ENCODE measurements at places on chromosomes 6 and 20.

GRCh38 chr6:97052152-97052787 is 127.7 kb downstream of the KLHL32 start:
- DNase-seq: no peak

- no peak for DNase-seq
Observed at GRCh38 chr20:36421641-36422040, 115.5 kb downstream of the DLGAP4 start.

DNA sequence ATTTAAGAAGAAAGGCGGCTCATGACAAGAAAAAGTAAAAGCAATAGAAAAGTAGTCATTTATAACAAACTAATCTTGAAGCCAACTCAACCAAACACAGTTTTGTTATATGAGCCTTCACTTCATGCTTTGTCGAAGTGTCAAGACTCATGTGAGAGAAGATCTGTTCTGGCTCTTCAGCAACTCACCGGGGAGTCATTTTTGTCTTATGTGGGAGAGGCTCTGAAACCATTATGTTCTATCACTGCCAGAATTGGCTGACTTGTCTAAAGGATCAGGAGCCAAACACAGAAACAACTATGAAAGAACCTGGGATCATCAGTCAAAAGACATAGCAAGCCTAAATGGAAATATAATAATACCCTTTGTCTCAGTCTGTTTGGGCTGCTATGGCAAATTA is 105.2 kb downstream of the CDK19 start:
- no peak for DNase-seq

GRCh38 chr6:25402125-25402524 is 123.0 kb downstream of the CARMIL1 start:
- DNase-seq: no peak

GRCh38 chr6:107532706-107533105 is 42.8 kb downstream of the SOBP start:
- DNase-seq: no peak

DNA sequence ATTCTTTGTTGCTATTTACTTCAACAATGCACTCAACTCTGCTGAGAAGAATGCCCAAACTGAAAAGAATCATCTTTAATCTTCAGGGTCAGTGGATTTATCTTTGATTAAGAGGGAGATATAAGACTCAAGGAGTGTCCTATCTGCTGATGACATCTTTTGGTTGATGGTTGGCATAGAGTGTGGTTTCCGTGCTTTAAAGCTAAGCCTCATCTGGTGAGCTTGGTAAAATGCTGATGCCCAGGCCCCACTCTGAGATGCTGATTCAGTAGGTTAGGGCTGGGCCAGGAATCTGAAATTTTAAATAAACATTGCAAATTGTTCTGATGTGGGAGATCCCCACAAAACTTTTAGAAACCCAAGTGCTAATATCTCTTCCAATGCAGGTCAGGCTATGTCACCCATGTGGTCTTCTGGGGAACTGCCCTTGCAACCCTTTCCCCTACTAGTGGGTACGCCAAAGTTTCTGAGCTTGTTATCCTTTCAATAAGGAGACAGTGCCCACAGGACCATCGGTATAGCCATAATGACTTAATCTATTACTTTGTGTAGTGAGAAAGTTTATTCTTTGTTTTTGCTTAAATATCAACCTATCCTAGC is 68.5 kb upstream of the ARMH2 start:
- DNase-seq: no peak

DNA sequence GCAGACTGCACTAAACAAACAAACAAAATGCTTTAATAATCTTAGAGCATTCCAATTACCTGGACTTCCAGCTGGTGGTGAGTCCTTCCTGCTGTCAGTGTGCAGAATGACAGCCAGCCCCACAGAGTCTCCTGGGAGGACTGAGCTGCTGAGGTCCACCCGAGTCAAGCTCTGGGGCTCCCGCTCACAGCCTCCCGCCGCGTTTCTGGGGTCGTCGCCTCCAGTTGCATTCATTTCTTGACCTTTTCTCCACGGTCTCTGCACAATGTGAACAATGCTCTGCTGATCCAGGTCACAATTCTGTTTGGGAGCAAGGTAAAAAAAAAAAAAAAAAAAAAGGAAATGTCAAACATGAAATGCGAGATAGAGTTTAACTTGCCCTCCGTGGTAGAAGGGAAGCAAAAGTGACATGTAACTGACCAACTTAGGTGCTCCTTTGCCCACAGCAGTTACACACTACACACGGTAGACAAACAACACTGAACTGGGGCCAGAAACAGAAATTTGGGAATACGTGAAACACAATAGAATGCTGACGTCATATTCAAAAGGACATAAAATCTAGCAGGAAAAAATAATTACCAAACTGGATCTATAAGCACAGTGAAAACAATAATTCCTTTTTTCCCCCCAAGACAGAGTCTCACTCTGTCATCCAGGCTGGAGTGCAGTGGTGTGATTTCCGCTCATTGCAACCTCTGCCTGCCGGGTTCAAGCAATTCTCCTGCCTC is 464.9 kb downstream of the PRKN start:
- no peak for DNase-seq

- no peak for DNase-seq
Observed at GRCh38 chr6:85640821-85641220, 1.9 kb downstream of the SYNCRIP start.

- DNase-seq: no peak
Observed at GRCh38 chr20:25274481-25274880, 26.6 kb downstream of the PYGB start.

DNA sequence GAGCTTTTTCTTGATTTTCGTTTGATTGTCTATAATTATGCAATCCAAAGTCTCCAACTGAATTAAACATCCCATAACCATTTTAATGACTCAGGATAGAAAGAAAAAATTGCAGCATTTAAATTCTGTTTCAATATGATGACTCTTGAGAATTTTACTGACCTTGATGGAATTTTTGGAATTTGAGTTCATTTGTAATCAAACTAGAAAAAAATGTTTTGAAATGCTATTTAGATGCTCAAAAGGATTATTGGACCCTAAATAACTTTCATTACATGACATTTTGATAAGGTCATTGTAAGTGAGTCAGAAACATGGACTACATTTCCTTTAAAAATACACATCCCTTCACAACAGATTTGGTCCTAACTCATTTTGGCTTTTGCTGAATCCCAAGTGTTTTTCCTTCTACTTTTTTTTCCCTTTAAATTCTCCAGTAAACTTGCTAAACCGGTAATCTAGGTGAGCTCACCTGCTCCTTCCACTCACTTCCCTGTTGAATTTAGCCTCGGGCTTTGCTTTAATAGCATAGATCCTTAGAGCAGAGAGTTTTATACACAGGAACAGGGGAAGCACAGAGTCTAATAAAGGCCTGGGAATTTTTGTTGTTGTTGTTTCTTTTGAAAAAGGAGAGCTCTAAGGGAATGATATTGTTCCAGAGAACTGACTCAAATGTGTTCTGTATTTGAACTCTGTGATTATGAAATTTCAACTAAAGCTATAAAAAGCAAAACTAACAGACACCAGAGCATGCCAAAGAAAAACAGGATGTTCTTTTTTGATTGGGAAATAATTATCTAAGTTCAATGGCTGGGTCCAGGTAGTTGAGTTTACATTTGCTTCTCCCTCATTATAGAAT is 1088.2 kb upstream of the CITED2 start:
- no peak for DNase-seq

DNA sequence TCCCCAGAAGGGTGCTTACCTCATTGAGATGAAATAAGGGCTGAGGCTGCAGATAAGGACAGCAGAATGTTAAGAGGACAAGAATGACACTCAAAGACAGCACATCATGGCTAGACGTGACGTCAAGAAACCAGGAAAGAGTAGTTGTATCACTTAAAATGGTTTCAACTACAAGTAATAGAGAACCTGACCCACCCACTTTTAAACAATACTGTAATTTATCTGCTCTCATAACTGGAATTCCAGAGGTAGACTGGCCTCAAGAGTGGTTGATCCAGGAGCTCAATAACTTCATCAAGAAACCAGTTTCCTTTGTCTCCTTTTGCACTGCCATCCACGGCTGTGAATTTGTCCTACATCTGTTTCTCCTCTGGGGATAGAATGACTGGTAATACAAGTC is 187.1 kb downstream of the EYA4 start:
- DNase-seq: no peak

GRCh38 chr6:134795691-134796090 is 154.2 kb downstream of the ALDH8A1 start:
- DNase-seq: no peak

DNA sequence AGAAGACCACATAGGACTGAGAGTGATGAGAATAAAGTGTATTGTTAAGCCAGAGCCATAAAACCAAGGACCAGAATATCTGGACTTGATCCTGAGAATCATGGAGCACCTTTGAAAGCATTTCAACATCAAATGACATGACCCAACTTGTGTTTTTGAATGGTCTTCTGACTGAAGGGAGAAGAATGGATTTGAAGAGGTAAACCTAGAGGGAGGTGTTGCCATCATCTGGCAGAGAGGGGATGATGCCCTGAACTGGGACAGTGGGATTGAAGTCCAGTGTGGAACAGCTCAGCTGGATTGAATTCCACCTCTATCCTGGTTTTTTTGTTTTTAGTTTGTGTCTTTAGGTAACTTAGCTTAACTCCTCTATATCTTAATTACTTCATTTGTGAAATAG is 570.0 kb downstream of the TBC1D32 start:
- no peak for DNase-seq

- DNase-seq: no peak
Observed at GRCh38 chr6:169177516-169178166, 76.0 kb downstream of the THBS2 start.

DNA sequence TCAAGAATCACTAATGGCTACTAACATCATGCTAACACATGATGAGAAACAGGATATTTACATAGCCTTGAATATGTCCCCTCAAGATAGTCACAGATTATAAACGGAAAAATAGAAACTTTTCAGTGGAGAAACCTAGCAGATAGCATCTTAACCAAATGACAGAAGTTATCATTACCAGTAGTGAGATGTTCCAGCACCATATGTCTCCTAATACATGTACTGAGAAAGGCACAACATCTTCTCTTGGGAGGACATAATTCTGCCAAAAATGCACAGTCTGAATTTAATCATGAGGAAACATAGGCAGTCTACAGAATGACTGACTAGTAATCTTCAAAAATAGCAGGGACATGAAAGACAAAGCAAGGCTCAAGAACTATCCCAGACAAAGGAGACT is 19.9 kb upstream of the PRIM2 start:
- no peak for DNase-seq

- DNase-seq: no peak
Observed at GRCh38 chr6:75397656-75398465, 95.7 kb downstream of the FILIP1 start.

- DNase-seq: no peak
Observed at GRCh38 chr6:133743621-133744020, 145.3 kb upstream of the TCF21 start.

DNA sequence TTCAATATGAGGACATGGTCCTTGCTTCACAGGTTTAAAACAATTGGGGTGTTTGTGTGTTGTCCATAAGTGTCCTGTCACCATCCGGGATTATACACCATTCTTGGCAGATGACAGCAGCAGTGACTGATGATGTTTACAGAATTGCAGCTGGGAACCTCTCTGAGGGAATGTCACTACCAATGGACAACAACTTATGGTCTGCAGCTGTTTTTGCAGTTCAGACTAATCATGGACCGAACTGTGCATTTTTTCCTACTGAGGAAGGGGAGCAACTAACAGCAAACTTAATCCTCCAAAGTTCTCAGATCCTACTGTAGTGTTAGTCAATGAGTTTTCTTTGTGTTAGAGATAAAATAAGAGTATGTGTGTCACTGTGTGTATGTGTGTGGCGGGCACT is 26.0 kb downstream of the FAM229B start:
- no peak for DNase-seq

DNA sequence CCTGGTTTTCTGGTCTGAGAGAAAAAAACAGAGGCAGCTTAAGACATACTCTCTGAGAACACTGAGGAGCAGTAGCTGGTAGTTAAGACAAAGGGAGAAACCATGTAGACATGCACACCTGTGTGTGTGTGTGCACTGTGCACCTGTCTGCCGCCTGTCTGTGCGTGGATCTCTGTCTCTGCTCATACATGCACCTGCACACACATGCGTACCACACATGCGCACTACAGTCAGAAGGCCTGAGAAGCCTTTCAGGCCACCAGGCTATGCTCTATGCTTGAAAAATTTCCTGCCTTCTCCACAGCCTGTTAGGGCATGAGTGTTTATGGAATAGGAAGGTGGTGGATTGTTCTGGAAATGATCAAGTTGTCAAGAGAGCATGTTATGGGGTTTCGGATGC is 103.5 kb downstream of the CDH4 start:
- no peak for DNase-seq

DNA sequence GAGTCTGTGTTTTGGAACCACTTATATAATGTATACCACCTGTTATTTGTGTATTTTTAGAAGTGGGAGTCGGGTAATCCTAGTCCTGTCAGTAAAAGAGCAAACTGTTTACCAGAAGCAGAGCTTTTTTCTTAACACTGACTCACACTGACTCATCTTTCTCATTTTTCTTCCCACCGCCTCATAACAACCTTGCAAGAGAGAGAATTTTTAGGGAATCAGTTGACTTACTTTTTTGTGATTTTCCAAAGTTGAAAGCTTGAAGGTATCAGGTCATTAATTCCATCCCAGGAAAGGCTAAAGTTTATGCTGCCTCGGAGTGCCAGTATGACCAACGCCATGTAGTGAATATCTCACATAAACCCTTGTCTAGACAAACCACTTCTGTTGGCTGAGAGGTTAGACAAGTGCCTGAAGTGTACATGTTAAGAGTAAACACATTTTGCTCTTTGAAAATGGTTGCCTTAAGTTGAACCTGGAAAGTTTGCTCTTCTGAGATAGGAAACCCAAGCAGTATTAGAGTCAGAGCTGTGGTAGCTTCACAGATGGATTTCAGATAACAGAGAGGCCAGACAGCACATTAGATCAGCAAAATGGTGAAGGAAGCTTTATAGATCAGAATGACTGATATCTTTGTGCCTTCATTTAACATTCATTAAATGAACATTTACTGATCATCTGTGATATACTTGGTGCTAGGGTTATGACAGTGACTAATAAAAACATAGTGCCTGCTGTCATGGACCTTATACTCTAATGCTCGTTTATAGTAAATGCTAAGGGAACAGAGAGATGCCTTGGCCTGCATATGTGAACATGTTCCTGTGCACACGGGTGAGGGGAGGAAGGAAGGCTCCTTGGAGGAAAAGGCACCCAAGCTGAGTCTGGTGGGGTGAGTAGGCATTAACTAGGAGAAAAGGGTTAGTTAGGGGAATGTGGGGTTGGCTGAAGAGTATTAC is 29.1 kb upstream of the PKIG start:
- no peak for DNase-seq

DNA sequence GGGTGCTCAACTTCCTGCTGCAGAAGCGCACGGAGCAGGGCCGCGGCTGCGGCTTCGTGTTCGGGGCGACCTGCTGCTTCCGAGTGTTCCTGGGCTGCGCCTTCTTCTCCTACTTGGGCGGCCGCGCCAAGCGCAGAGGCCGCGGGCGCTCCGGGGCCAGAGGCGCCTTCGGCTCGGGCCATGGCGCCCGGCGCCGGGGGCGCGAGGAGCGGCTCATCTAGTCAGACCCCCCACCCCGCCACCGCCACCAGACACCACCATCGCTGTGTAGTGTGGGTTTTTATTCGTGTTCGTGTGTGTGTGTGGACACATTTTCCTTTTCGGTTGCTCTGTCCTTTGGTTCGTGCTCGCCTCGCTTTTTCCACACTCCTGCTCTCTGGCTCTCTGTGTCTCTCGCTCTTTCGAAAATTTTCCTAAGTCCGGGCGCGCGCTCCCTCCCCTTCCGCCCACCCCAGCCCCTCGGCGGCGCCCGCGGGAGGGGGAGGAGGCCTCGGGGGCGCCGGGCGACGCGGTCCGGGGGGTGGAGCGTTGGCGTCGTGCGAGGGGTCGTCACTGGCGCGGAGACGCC is 38.1 kb downstream of the GNAS start:
- DNase-seq: peak; percentile 74
